ENCODE measurements at places on chromosomes 6 and 20.

DNA sequence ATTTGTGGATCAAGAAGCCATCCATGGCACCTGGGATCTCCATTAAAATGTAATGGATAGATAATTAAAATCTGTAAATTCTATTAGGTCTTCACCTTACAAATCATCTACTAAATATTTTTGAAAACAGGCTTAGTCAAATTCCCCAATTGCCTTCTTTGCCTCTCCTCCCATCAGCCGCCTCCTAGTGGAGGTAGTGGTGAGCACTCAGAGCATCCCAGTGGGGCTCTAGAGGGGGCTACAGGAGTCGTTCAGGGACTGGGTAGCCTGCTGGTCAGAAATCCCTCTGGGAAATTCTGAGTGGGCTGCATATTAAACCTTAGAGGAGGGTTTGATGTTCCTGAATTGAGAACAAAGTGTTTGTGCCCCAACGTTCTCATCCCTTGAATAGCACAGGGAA lies 20.8 kb upstream of the PAX1 start:
- no peaks in the 10 kb centered on the region for H3K36me3 ChIP-seq
- no peaks in the 10 kb centered on the region for H3K4me1 ChIP-seq
- H3K27ac ChIP-seq: no peak overlapping the region
- no peak overlapping the region for H3K4me3 ChIP-seq

- no peaks in the 10 kb centered on the region for H3K36me3 ChIP-seq
- DNase-seq: no peak
- H3K27ac ChIP-seq: no peak overlapping the region
- no peak overlapping the region for H3K4me3 ChIP-seq
- H3K27me3 ChIP-seq: no peaks in the 10 kb centered on the region
Observed at GRCh38 chr20:47377122-47377722, 20.7 kb upstream of the ZMYND8 start.

DNA sequence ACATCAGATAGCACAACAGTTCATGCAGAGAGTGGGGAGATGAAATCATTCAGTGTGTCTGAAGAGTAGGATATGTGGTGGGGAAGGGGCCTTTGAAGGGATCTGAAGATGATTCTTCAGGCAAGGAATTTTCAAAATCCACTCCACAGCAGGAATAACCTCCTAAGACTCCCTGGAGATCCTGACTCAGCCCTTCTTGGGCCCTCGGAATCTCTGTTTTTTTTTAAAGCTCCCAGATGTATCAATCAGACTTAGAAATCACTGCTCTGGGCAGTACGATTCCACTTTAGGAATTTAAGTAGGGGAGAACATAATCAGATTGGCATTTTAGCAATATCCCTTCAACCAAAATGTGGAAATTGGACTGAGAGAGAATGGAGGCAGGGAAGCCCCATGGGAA lies 55.5 kb downstream of the RIOK1 start:
- DNase-seq: no peak
- no peak overlapping the region for H3K4me3 ChIP-seq
- no peaks in the 10 kb centered on the region for H3K4me1 ChIP-seq

DNA sequence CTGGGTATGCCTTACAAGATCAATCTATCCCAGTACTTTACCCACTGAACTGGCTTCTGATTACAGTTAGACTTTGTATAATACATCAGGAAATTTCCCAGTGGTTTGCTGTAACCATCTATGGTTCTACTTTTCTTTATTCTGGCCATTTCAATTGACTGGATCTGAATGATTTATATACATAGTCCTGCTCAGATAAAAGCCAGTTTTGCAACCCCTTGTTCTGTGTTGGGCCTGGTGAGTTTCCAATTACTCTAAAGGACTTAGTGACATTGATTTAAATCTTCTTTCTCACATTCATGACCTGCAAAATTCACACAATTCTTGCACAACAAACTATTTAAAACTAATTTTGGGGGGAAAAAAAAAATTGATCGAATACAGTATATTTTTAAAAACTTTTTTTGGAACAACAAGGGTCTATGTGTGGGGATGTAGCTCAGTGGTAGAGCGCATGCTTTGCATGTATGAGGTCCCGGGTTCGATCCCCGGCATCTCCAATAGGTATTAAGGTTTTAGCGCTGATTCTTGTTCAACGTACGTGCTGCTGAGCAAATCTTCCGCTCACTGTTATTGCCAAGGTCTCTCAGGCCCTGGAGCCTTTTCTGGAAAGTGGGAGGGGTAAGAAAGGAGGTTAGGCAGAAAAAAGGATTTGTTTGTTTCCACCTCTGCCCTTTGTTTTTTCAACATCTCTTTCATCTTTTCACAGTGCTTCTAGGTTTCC lies 117.5 kb downstream of the GPX5 start:
- no peaks in the 10 kb centered on the region for H3K36me3 ChIP-seq
- H3K4me3 ChIP-seq: peak overlapping the region; percentile 81
- no peaks in the 10 kb centered on the region for H3K4me1 ChIP-seq
- H3K27ac ChIP-seq: no peak overlapping the region

Data from H9 (cell line).